ENCODE measurements at places on chromosomes 16 and 17. TPM values are rescaled to one million over a fixed set of nuclear protein-coding genes. Genes with fewer than 3 reads are reported as not detected.

DNA sequence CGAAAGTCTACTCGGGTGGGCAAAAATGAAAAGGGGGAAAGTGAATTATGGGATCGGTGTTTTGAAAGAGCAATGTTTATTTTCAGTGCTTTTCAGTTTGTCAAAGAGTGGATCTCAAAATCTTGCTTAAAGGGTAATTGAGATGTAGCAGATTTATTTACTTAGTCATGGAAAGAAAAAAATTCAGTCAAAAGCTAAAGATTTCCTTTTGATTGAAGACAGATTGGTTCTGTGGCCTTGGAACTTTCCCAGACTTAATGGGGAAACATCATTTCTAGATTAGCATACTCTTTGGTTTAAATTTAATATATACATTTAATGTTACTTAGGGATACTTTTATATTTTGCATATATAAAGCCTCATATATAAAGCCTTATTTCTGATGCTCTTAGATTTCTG is 20.6 kb downstream of the PRKAR1A start:
- no peak for DNase-seq

DNA sequence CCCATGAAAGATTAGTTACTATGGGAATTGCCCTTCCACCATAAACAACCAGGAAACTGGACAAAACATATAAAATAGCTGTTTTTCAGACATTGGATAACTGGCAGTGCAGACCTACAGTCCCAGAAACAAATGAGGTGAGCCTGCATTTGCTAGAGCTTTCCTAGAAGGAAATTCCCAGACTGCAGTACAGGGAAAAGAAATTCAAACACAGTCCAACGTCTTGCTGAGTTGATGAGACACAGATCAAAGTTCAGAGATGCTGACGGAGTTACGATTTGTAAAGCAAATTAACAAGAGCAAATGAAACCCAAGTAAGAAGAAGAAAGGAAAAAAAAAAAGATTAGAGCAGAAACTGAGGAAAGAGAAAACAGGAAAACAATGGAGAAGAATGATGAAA is 41.3 kb upstream of the MNT start:
- DNase-seq: no peak

AOC3 gene
- total RNA-seq: 0.14 TPM

GRCh38 chr16:80459966-80460365 is 80.8 kb upstream of the DYNLRB2 start:
- no peak for DNase-seq

DNA sequence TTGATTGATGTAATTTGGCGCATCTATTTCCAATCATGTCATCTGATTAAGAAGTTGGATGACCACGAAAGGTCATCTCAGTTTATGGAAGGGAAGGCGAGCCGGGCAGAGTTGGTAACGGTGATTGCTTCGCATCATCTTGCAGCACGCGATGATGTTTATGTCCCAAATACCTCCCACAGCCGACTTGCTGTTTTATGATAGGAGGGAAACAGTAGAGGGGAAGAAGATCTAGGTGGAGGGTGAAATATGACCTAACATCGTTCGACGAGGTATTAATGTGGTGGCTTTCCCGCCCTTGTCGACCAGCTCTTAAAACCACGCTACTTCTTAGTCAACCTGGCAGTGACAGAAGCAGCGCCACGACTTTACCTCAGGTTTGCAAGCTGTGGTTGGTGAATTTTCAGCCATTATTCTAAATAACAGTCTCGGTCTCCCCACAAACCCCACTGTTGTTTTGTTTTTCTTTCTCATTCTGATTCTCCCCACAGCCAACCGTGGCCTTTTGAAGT is 805 bp upstream of the TANC2 start:
- DNase-seq: no peak

- peak; percentile 47 for DNase-seq
Observed at GRCh38 chr16:62445909-62446308, 409.7 kb upstream of the CDH8 start.

MMP28 gene
- total RNA-seq: 4.5 TPM

DNA sequence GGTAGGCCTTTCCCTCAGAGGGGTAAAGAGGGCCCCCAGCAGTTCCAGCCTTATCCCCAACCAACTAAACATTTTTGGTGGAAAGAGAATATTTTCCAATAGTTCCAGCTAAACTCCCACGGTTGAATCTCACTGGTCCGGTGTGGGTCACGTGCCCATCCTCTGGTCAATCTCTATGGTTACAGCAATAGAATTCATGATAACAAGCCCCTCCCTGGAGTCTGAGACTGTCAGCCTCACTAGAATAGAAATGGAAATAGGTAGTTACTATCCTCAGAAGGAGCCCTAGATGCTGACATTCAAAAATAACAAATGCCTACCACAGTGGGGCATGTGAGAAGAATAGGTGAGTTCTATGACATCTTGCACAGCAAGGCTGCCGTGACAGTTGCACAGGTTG is 37.5 kb upstream of the LITAF start:
- no peak for DNase-seq

ZACN gene
- total RNA-seq: not detected

Data from foreskin keratinocyte (primary cell).